ENCODE measurements at places on chromosomes 2 and 18.

DNA sequence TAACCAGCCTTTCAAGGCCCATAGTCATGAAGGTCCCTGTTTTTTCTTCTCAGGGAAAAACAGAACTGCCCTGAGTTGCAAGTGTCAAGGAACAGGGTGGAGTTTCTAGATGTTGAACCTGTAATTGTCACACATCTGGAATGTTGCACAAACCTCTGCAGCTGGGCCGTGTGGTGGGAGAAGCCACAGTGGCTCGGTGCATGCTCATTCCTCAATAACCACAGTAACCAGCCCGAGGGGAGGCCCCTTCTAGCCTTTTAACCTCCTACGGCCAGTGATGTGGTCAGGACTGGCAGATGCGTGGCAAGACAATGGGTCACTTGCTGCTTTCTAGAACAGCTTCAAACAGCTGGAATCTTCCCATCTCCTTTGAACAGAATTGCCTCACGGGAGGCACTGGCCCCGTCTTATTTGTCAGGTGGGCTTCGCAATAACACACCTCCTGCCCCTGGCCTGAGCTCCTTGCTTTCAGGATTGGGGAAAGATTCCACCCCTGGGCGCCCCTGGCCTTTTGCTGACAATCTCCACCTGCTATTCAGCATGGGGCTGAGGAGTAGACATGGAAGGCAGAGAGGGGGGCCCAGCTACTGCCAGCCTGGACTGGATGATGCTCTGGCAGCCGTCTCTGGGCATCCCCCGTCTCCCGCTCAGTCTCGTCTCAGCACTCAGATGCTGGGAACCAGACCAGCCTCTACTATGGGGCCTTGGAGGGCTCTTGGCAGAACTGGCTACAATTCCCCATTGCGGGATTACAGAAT is 102.9 kb downstream of the KLHL29 start:
- H3K27ac ChIP-seq: no peak overlapping the region
- H3K27me3 ChIP-seq: peaks cover 78% of the 10 kb centered on the region
- DNase-seq: no peak
- no peaks in the 10 kb centered on the region for H3K4me1 ChIP-seq

GRCh38 chr2:162344617-162344950 is 652 bp downstream of the GCA start:
- H3K36me3 ChIP-seq: no peaks in the 10 kb centered on the region
- peaks cover 8% of the 10 kb centered on the region for H3K4me1 ChIP-seq
- no peak for DNase-seq
- H3K27ac ChIP-seq: no peak overlapping the region
- H3K4me3 ChIP-seq: peak overlapping the region; percentile 84

DNA sequence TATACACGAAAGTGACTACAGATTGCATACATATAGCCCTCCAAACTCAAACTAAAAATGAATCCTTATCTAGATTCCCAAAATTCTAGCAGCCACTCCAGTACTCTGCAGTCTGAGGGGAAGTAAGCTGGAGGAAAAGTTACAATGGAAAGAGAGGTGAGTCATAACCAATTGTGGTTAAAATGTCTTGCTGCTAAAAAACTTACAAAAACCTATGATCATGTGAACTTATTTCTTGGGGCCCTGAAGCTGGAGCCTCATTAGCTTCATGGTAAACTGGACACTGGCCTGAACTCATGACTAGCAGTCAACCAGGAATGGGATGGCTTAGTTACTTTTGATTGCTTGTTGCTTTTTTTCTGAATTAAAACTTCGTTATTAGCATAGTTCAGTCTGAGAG is 175.9 kb downstream of the SLC4A3 start:
- no peak overlapping the region for H3K27ac ChIP-seq
- peaks cover 5% of the 10 kb centered on the region for H3K27me3 ChIP-seq
- H3K36me3 ChIP-seq: no peaks in the 10 kb centered on the region
- no peaks in the 10 kb centered on the region for H3K4me1 ChIP-seq
- DNase-seq: no peak

- no peaks in the 10 kb centered on the region for H3K36me3 ChIP-seq
These were observed 249.7 kb downstream of the ACTR3 start for GRCh38 chr2:114139542-114139941.

- DNase-seq: no peak
- no peaks in the 10 kb centered on the region for H3K36me3 ChIP-seq
- peaks cover 6% of the 10 kb centered on the region for H3K4me1 ChIP-seq
- peaks cover 9% of the 10 kb centered on the region for H3K27me3 ChIP-seq
These were observed 26.1 kb upstream of the SPTBN1 start for GRCh38 chr2:54429811-54430551.

DNA sequence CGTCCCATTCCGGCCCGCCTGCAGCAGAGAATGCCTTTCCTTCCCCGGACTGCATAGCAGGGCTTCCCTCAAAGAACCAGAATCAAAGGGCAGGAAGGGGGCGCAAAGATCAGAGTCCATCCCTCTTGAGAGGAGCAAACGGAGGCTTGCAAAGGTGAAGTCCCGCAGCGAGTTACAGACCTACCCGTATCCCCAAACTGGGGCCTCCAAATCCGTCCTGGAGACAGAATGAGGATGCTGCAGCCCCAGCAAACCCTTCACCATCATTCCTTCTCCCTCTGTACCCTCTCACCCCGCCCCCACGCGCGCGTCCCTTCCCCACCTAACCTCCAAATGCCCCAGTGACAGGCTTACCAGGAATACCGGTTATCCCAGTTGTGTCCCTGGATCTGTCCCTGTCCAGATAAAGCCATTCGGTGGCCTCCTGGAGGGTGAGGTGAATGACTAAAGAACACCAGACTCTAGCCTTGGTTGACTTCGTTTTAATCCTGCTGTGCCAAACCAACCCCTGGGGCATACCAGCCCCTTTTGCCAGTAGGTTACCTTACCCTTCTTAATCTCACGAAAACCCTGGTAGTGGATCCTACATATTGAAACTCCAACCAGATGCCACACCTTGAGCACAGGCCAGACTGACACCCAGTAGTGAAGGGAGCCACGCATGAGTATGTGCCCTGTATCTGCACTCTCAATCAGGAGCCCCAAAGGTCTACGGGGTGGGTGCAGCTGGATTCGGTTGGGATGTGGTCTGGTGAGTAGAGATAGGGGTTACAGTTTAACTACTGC is 961 bp upstream of the SLC40A1 start:
- peak overlapping the region; percentile 80 for H3K4me3 ChIP-seq
- peaks cover 11% of the 10 kb centered on the region for H3K4me1 ChIP-seq
- DNase-seq: no peak
- H3K27ac ChIP-seq: no peak overlapping the region
- H3K27me3 ChIP-seq: peaks cover 49% of the 10 kb centered on the region

- H3K36me3 ChIP-seq: peaks cover 2% of the 10 kb centered on the region
- H3K4me3 ChIP-seq: no peak overlapping the region
- no peaks in the 10 kb centered on the region for H3K4me1 ChIP-seq
- no peaks in the 10 kb centered on the region for H3K27me3 ChIP-seq
These were observed 61.9 kb upstream of the CREB1 start for GRCh38 chr2:207467716-207468347.

- H3K4me3 ChIP-seq: no peak overlapping the region
- H3K36me3 ChIP-seq: no peaks in the 10 kb centered on the region
- no peak overlapping the region for H3K27ac ChIP-seq
These were observed 218.1 kb upstream of the TNP1 start for GRCh38 chr2:217077831-217078407.

- no peak for DNase-seq
- H3K4me1 ChIP-seq: no peaks in the 10 kb centered on the region
- H3K4me3 ChIP-seq: no peak overlapping the region
- no peak overlapping the region for H3K27ac ChIP-seq
- H3K27me3 ChIP-seq: no peaks in the 10 kb centered on the region
These were observed 110.5 kb downstream of the DYSF start for GRCh38 chr2:71563872-71564271.

DNA sequence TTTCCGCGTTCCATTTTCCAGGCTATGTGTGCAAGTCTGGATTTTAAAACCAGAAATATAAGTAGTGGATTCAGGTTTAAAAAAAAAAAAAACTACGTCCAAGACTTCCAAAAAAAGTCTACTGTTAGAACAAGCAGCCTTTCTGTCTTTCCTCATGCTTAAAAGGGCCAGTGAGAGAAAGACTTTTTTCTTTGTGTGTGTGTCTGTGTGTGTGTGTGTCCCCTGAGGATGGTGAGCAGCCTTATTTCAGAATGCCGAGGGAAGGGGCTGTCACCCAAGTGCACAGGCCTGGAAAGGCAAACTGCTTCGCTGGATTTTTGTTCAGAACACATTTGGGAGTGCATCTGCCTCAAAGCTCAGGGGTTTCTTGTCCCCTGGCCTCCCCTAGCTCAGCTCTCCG is 98.8 kb downstream of the ZBTB7C start:
- no peak overlapping the region for H3K27ac ChIP-seq
- peaks cover 53% of the 10 kb centered on the region for H3K27me3 ChIP-seq
- H3K36me3 ChIP-seq: no peaks in the 10 kb centered on the region

- no peaks in the 10 kb centered on the region for H3K36me3 ChIP-seq
- no peaks in the 10 kb centered on the region for H3K27me3 ChIP-seq
- H3K4me1 ChIP-seq: no peaks in the 10 kb centered on the region
- no peak for DNase-seq
- H3K27ac ChIP-seq: no peak overlapping the region
- no peak overlapping the region for H3K4me3 ChIP-seq
These were observed 21.6 kb downstream of the EFEMP1 start for GRCh38 chr2:55901941-55902340.

GRCh38 chr2:165927353-165927752 is 26.2 kb downstream of the TTC21B start:
- peaks cover 48% of the 10 kb centered on the region for H3K36me3 ChIP-seq
- no peaks in the 10 kb centered on the region for H3K4me1 ChIP-seq
- no peaks in the 10 kb centered on the region for H3K27me3 ChIP-seq
- H3K27ac ChIP-seq: no peak overlapping the region
- no peak for DNase-seq
- no peak overlapping the region for H3K4me3 ChIP-seq

GRCh38 chr2:101912545-101912944 is 79.2 kb upstream of the IL1R2 start:
- no peak overlapping the region for H3K27ac ChIP-seq
- H3K27me3 ChIP-seq: peaks cover 22% of the 10 kb centered on the region
- H3K4me3 ChIP-seq: no peak overlapping the region

- no peaks in the 10 kb centered on the region for H3K27me3 ChIP-seq
- H3K27ac ChIP-seq: no peak overlapping the region
- H3K4me1 ChIP-seq: no peaks in the 10 kb centered on the region
- H3K4me3 ChIP-seq: no peak overlapping the region
- H3K36me3 ChIP-seq: no peaks in the 10 kb centered on the region
These were observed 43.4 kb upstream of the DSC1 start for GRCh38 chr18:31206071-31206470.

DNA sequence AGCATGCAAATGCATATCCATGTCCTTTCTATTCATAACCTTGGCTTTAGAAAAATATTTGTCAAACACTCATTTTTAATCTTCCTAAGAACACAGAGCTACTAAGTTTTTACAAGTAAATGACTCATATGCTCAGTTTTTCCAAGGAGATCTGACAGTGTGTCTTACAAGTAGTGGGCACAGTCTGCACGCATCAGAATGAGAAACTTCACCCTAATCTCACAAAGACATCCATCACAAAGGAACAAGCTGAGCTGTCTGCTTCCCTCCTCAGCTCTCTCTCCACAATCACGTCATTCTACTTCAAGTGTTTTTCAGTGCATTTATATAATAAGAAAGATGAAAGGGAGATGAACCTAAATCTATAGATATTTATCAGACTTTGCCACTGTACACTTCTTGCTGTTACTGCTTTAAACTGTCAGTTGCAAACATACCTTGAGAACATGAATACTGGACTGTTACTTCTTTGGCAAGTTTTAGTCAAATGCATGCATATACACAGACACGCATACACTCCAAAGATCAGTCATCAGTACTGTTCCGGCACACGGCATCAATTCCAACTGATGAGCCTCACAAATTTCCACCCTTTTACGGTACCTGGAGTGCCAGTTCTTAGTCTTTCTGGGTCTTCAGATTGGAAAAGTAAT is 75.7 kb downstream of the RBMS1 start:
- peaks cover 1% of the 10 kb centered on the region for H3K36me3 ChIP-seq
- no peak overlapping the region for H3K4me3 ChIP-seq
- H3K4me1 ChIP-seq: peaks cover 33% of the 10 kb centered on the region
- no peak overlapping the region for H3K27ac ChIP-seq
- H3K27me3 ChIP-seq: no peaks in the 10 kb centered on the region

GRCh38 chr2:94986392-94986963 is 39.0 kb upstream of the MAL start:
- H3K4me3 ChIP-seq: no peak overlapping the region
- H3K27ac ChIP-seq: no peak overlapping the region
- no peaks in the 10 kb centered on the region for H3K4me1 ChIP-seq
- H3K36me3 ChIP-seq: no peaks in the 10 kb centered on the region
- DNase-seq: no peak
- H3K27me3 ChIP-seq: peaks cover 56% of the 10 kb centered on the region

DNA sequence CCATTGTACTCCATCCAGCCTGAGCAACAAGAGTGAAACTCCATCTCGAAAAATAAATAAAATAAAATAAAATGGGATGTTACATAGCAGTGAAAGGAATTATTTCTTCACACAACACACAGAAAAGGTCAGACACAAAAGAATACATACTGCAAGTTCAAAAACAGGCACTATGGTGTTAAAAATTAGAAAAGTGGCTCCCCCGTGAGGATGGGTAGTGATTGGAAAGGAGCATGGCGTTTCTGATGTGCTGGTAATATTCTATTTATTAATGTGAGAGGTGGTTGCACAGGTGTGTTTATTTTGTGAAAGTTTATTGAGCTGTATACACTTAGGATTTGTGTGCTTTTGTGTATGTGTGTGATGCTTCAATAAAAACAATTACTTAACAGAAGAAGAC is 22.9 kb upstream of the RAB10 start:
- H3K27ac ChIP-seq: no peak overlapping the region
- H3K4me3 ChIP-seq: no peak overlapping the region

- no peak overlapping the region for H3K27ac ChIP-seq
- DNase-seq: no peak
- peaks cover 2% of the 10 kb centered on the region for H3K36me3 ChIP-seq
- peaks cover 14% of the 10 kb centered on the region for H3K4me1 ChIP-seq
- no peaks in the 10 kb centered on the region for H3K27me3 ChIP-seq
- H3K4me3 ChIP-seq: no peak overlapping the region
These were observed 26.1 kb upstream of the SERTAD2 start for GRCh38 chr2:64679673-64680425.

DNA sequence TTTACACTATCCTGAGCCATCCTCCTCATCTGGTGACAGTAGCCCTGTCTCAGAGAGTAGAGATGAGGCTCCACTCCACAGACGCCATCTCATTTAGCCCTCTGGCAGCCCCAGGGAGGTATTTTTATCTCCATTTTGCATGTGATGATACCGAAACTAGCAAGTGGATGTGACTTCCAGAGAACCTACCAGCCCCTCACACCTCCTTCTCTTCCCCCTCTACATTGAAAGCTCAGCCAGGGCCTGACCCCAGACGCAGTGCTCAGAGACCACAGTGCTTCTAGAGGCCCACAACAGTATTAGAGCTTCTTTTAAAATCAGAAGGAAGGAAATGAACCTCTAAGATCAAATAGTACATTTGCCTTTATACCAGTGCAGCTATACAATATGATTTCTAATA is 8.3 kb downstream of the GYPC start:
- H3K27ac ChIP-seq: peak overlapping the region; percentile 95
- H3K4me1 ChIP-seq: peaks cover 73% of the 10 kb centered on the region
- H3K27me3 ChIP-seq: no peaks in the 10 kb centered on the region
- no peak for DNase-seq
- peak overlapping the region; percentile 76 for H3K4me3 ChIP-seq
- H3K36me3 ChIP-seq: peaks cover 55% of the 10 kb centered on the region

- no peaks in the 10 kb centered on the region for H3K27me3 ChIP-seq
- H3K36me3 ChIP-seq: no peaks in the 10 kb centered on the region
- peaks cover 2% of the 10 kb centered on the region for H3K4me1 ChIP-seq
- DNase-seq: no peak
- no peak overlapping the region for H3K4me3 ChIP-seq
These were observed 165.0 kb downstream of the ZEB2 start for GRCh38 chr2:144354953-144355352.

All from effector memory CD8-positive, alpha-beta T cell (primary cell).